ENCODE measurements at places on chromosomes 16 and 17.

DNA sequence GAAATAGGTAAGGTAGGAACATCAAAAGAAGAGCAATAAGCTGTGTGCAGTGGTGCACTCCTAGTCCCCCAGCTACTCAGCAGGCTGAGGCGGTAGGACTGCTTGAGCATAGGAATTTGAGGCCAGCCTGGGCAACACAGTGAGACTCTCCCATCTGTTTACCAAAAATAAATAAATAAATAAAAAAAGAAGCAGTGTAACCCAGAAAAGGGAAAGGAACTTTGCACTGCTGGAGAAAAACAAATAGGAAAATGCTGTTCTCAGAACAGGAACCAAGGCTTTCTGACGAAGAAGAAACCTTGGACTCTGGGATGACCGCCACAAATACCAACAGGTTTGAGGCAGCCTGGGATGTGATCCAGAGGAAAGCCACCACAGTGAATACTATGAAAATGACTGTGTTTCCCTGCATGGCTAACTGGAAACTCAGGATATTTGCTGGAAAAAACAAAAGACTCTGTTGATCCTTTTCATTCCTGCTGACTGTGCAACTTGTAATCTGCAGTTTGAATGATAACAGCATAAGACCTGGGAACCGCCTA is 41.2 kb downstream of the TTC19 start:
- no peak for DNase-seq

DNA sequence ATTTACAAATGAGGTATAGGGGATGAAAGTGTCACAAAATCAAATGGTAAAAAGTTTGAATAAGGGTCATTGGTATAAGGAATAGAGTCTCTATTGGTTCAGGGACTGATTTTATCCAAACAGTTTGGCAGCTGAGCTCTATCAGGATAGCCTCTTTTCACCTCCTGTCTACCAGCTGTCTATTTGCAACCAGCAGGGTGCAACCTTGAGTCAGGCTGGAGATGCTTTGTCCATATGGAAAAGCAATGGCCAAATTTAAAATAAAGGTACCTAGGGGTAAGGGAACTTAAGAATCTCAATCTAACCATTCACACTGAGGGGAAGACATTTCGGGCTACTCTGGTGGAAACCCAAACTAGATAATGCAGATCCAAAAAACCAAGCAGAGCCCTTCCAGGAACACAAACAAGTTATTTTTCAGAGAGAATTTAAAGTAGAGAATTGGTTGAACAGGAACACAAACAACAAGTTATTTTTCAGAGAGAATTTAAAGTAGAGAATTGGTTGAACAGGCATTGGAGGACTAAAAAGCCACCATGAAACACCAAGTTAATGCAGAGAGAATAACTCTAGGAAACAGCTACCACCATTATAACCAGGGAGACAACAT is 12.6 kb upstream of the CA10 start:
- no peak for DNase-seq

- DNase-seq, result no peak
These were observed 762 bp downstream of the PYCARD start for GRCh38 chr16:31201582-31202413.

DNA sequence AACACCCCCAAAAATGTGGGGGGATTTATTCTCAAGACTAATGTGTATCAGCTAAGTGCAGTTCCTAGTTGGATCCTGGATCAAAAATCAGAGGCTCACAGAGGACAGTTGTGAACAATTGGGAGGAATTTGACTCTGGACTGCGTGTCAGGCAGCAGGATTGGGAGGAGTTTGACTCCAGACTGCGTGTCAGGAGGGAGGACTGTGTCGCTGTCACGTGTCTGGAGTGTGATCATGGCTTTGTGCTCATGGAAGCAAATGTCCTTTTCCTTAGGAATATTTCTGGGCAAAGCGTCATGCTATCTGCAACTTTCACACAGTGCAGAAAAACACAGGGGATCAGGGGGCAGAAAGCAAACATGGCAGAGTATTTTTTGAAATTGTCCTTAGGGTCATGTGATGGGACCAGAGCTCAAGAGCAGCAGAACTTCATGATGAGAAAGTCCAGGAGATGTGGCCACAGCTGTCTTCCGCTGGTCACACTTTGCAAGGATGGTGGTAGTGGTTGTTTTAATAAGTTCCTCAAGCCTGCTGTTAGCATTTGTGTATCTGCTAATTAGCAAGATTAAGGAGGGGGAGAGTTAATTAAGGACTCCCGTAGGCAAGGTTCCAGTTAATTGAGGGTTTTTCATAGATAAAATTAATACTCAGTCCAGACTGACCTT is 122.0 kb upstream of the CHMP6 start:
- DNase-seq, result no peak

All from NK-92 treated with Interleukin-12 subunit alpha and Interleukin-12 subunit beta, amount 100 ng/mL, for 24 hours (cell line).